Large intestine (tissue), 12 donors: ENCODE measurements at places on chromosomes 13 and 19.

GRCh38 chr19:48554385-48555091, 2.6 kb downstream of the SULT2B1 start:
- peak; percentile 56 for DNase-seq

- DNase-seq, result no peak
Measured at GRCh38 chr13:80348314-80348713, 7.4 kb upstream of the SPRY2 start.

- peak; percentile 8 for DNase-seq
Measured at GRCh38 chr13:51420681-51421490, 31.9 kb downstream of the INTS6 start.

- no peak for DNase-seq
Measured at GRCh38 chr19:31518216-31519020, 169.2 kb upstream of the TSHZ3 start.

DNA sequence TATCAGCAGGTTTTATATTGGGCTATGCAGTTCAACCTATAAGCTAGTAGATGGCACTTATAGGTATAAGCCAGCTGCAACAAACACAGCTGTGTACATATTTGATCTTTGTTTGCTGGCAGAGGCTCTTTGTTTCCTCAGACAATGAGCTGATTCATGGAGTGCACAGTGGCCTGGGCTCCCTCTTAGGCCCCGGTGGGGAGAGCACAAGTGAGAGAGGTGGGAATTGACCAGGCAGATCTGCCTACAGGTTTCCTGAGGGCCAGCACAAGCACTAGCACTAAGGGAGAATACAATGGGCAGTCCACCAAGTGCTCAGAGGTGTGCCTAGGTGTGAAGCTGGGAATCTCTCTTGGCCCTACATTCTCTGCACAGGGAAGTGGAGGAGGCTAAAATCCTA, 1390.7 kb downstream of the SLITRK5 start:
- no peak for DNase-seq

DNA sequence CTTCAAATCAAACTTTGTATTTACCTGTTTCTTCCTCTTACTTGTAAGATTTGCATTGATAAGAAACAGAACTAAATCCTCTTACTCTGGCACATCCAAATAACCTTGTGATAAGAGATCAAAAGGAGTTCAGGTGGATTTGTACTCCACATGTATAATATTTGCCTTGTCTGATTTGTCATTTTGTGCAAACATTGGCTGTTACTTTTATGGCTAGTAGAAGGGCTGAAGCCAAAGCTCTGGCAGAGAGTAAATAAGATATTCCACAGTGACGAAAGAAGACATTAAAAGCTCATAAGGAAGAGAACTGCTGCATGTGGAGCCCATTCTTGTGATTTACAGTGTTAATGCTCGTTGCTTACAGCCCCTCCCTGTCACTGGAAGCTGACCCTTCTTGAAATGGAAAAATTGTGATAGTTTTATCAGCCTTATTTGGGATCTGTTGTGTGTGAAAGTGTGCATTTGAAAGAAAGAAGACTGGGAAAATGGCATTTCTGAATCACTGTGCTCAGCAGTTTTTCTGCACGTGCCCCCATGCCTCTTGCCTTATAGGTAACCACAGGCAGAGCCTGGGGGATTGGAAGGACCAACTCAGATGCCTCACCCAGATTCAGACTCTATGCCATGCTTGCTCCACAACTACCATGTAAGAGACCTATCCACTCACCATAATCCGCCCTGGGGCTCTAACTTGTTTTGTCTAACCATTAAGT, 68.2 kb downstream of the OXGR1 start:
- DNase-seq, result peak; percentile 79

DNA sequence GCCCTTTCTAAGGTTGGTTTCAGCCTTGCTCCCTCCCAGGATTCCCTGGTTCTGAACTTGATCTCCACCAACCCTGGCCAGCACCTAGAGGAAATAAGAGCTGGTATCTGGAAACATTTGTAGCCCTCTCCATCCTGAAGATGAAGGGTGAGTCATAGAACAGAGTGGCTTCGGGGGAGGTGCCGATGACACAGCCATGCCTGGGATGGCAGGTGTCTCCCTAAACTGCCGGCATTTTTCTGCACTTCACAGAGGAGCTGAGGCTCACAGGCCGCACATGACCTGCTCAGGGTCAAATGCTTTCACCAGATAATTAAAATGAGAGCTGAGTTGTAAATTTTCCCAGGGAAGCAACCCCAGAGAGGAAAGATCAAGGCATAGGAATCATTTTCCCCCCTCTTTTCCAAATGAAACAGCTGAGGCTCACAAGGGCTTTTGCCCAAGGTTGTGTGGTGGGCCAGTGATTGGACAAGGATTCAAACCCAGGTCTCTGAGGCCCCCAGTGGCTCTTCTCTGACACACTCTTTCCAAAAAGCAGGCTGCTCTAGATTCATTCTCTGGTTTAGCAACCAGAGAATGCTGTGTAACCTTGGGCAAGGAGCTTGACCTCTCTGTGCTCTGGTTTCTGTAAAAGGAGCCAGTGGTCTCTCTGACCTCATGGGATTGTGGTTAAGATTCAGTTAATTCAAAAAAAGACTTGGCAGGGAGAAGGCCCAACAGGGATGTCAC, 1.2 kb upstream of the SLC25A42 start:
- no peak for DNase-seq

DNA sequence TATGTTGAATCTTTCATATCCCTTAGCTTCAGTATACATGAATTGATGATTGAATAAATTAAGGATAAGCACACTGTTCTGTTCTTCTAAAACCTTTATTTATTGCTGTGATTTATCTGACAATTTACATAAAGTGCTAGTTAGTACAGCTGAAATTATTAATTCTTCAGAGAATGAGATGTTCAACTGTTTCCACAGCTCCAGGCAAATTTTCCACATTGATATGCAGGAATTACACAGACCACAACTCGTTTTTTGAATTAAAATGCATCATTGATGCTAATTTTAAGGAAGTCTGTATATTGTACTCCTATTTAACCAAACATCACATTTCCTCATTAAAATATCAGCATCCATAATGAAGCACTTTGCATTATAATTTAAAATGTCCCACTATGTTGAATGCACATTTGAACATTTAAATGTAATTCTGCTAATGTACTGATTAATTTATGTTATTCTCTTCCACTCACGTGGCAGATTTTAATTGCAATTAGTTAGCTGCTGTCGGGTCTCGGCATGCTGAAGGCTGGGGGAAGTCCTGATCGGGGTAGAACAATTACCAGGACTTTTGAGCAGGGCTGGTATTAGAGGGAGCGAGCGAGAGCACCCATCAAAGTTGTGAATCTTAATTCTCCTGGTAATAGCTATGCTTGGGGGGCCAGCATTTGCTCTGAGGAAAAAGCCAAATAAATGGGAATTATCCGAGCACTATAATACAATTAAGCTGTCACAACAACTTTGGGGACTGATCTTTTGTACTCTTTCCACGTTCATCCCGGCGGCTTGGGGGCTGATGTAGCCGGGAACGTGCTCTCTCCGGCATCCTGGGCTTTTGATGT, 136.7 kb upstream of the TMTC4 start:
- no peak for DNase-seq

DNA sequence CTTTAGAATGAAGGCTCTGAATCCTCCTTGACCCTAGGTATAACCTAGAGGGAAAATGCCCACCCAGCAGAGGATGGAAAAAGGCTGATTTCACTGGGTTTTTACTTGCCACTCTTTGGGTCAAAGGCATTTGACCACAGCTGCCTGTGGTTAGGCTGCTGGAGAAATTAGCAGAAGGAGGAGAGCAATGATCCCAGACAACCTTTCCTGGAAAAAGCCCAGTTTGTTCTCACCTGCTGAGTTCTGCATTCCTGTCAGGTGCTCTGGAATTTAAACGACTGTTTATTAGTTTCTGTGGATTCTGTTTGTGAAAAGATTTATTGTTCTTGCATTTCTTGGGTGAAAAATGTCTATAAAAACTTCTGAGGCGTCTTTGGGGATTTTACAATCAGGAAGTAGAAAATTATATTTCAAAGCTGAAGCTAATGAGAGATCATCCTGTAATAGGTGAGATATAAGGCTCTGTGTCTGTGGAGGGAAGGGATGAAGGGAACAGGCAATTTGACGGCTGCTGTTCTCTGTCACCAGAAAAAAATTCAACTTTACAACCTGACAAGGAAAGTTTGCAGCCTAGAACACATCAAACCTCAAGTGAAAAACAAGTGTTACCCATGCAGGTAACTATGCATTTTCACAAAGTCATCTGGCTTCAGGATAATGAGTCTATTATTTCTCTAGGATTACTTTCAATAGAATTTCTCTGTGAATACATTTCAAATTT, 519.7 kb downstream of the DIAPH3 start:
- no peak for DNase-seq

GRCh38 chr13:59690857-59691500, 472.7 kb downstream of the DIAPH3 start:
- peak; percentile 46 for DNase-seq

GRCh38 chr19:32581705-32582179, 752 bp downstream of the PDCD5 start:
- no peak for DNase-seq
